Stimulated activated CD8-positive, alpha-beta memory T cell treated with anti-CD3 and anti-CD28 coated beads, Interleukin-7, amount 100 ng/mL, for 1 hour (primary cell): ENCODE measurements at places on chromosomes 11 and 22.

- DNase-seq = no peak
These were observed 37.4 kb upstream of the ASPHD2 start for GRCh38 chr22:26391623-26392022.

GRCh38 chr11:34358258-34358727, 483 bp upstream of the ABTB2 start:
- DNase-seq = no peak

GRCh38 chr11:67289651-67290479, 762 bp downstream of the ANKRD13D start:
- no peak for DNase-seq

DNA sequence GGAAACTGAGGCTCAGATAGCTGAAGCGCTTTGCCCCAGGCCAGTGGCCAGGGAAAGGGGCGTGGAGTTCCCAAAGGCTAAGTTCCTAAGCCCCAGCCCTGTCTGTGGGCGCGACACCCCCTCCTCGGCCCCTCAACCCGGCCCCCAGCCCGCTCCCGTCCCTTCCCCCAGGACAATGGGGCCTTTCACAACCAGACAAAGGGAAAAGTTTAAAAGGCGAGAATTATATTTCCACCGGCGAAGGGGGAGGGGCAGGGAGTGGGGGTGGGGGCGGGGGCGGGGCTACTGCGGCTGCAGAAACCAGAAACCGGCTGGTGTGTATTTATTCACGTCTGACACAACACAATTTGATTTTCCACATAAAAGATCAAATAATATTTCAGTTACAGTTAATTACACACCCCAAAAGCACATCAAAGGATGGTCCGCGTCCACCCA, 192.1 kb downstream of the MN1 start:
- DNase-seq = no peak

GRCh38 chr11:57318178-57318577, 6.6 kb downstream of the TNKS1BP1 start:
- DNase-seq = no peak

- no peak for DNase-seq
These were observed 471 bp upstream of the CEP126 start for GRCh38 chr11:101914341-101914737.

- no peak for DNase-seq
These were observed at the start of gene CCDC116 for GRCh38 chr22:21632237-21632895. Gene CCDC116 (plus strand): TSS chr22:21632760. CDS start chr22:21633182, 422 bp downstream.

GRCh38 chr11:9808943-9809342, 145.1 kb downstream of the SWAP70 start:
- DNase-seq = no peak

DNA sequence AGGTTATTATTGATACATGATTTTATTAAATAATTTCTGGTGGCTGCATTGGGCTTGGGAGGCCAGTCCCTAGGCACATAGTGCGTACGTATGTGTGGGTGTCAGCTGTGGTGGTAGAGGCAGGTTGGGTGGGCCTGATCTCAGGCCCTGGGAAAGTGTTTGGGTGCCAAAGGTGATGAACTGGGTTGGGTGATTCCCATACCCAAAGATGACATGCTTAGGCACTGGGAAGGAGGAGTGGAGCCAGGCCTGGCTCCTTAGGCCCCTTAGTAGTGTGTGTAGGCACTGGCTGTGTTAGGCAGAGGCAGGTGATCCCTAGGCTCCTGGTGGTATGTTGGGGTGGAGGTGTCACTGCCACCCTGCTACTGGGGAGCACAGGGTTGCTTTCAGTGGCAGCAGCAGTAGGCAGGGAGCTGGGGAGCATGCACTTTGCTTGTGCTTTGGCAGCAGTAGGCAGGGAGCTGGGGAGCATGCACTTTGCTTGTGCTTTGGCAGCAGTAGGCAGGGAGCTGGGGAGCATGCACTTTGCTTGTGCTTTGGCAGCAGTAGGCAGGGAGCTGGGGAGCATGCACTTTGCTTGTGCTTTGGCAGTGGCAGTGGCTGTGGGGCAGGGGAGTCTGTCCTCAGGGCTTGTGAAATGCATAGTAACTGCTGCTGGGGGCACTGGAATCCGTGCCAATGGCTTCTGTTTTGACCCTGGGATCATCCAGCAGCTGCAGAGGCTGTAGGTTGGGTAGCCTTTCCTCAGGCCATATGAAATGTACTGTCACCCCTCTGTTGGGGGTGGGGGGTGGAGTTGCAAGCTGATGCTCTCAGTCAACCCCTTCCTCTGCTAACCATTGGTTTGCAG, 84.4 kb downstream of the RRM1 start:
- DNase-seq = no peak

- peak; percentile 44 for DNase-seq
These were observed at the start of gene SLC29A2 for GRCh38 chr11:66371627-66372415. Gene SLC29A2 (minus strand): TSS chr11:66371760. CDS start chr11:66371591, 169 bp downstream.

DNA sequence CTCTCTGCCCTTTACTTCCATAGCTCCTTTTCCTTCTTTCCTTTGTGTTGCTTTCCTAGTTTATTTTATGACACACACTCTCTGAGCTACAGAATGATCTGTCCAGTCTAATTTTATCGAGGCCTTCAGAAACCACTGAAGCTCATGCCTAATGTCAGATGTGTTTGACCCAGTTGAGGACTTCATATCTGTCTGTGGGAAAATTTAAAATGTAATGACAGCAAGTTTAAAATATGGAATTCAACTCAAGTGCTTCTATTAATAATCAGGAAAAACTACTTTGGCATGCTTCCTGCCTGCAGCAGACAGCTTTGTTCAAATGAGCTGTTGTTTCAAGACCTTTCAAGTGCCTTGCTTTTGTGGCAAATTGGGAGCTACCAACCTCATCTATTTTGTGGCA, 261.8 kb upstream of the MTNR1B start:
- DNase-seq = no peak

- no peak for DNase-seq
These were observed 40.6 kb upstream of the CRYBB3 start for GRCh38 chr22:25159028-25159427.

DNA sequence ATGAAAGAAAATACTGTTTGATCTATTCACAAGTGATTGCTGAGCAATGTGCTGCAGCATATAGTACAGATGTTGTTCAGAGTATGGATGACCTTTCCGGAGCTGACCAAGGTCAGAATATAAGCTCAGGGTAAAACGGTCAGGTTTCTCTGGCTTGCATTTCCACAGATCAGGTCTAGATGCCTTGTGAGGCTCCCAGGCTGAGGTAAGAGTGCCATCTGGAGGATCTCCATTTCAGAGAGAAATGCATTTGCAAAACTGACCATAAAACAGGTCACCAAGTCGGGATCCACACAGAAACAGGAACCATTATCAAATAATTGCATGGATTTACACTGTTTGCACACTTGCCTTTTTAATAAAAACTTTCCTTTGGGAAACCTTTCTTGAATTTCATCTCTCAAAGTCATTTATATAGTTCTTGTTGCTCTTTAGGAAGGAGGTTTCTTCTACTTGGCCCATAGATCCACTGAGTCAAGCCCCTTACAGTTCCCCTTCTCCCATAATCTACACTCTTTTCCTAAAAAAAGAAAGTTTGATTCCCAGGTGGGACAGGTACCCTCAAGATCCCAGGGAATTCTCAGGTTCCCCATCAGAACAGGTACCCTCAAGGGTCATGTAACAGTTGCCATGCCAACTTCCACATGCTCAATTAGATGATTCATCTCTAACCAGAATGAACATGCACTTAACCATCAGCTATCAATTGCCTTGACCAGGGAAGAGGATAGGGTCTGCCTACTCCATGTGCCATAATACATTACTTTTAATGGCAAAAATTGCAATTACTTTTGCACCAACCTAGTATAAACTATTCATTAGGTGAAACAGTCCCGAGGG, 25.0 kb upstream of the TMPRSS5 start:
- no peak for DNase-seq

DNA sequence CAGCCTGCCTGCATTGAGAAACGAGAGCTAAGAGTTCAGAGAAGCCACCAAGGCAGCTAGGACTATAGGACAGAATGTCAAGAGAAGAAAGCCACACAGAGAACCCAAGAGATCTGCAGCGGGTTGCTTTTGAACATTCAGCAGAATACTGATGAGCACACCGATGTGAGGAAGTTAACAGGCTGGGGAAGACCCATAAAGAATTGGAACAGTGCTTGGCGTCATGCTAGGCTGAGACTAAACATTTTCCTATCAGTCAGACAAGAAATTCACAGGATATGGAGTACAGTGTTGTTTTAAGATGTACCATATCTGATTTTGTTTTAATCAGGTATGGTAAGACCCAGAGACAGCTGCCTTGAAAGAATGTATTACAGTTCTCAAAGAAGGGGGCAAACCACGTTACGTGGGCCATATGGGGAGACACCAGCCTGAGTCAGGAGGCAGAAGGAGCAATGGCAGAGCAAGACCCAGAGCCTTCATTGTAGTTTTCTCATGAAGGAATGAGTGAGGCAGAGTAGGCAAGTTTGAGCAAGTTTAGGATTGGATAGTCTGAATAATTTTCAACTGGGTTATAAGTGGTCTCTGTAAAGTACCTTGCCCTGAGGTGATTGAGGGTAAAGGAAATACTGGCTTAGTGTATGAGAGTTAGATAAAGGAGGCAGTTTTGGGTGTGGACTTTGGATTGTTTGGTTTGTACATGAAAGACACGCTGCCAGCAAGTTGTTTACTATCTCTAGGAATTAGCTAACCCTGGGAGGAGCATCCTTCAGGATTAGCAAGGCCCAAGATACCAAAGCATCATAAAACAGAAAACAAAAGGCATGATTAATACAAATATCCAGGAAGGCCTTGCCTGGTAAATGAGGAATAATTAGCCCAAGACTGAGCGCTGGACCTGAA, 14.3 kb downstream of the LRRC75B start:
- no peak for DNase-seq

DNA sequence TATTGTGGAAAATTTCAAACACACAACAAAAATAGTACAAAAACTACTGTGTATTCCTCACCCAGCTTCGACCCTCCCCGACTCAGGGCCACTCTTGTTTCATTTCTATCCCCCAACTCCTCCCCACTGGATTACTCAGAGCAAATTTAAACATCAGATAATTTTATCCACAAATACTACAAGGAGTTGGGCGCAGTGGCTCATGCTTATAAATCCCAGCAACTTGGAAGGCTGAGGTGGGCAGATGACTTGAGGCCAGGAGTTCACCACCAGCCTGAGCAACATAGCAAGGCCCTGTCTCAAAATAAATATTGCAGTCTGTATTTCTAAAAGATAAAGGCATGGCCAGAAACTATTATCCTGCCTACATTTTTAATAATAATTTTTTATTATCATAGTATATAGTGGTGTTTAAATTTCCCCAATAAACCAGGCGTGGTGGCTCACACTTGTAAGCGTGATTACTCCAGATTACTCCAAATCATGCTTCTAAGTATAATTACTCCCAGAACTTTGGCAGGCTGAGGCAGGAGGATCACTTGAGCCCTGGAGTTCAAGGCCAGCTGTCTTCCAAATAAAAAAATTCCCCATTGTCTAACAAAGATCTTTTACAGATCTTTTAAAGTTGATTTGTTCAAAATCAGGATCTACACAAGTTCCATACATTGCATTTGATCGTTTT, 39.8 kb downstream of the LRRC32 start:
- no peak for DNase-seq

- no peak for DNase-seq
These were observed 127.9 kb upstream of the OPCML start for GRCh38 chr11:133660202-133660568.

- no peak for DNase-seq
These were observed 270.4 kb downstream of the MIAT start for GRCh38 chr22:26927821-26928220.

DNA sequence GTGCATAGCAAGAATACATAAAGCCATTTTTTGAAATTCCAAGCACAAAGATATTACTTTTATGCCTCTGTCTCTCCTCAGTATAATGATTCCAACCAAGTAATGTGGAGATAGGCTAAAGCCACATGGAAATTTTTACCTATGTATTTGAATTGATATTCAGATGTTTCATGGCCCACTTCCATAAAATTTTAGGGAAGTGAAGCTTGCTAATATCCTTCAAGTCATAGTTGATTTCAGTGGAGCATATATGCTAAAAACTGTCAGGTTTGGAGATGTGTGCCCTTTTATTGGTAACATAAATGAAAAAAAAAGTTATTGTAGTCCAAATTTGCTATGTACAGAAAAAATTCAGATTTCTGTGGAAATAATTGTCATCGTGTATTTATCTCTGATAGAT, 12.3 kb downstream of the MS4A4E start:
- no peak for DNase-seq

DNA sequence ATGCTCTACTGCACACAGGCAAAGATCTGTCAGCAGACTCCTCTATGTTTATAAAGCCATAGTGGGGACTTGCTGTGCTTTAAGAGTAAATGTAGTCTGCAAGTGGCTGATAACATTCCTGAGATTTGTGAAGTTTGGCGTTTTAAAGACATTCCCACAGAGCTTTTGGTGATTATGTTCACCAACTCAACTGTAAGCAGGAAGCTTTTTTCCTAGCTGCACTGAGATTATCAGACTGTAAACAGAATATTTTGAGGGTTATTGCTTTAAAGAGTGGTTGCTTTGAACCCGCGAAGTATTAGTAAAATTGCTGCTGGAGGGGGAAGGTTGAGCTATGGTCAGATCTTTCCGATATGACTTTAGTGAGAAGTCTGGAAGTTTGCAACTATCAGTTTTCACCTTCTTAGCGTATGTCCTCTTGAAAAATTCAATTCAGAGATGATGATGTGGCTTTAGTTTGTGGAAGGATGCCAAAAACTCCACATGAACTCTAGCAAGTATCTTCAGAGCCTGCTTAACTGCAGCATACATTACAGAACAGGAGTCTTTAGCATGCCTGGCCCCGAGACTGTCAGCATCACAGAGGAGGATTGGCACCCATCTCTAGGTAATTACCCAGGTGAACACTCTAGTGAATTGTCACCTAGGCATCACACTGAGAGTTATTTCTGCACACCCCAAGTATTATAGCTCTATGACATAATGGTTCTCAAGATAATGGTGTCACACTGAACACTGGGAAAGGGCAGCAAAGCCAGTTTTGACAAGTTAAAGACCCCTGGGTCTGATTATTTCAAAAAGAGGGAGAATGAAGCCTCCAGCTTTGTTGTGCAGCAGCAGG, 89.9 kb downstream of the MTNR1B start:
- no peak for DNase-seq

GRCh38 chr22:35838855-35839576, 121.3 kb downstream of the APOL5 start:
- no peak for DNase-seq

GRCh38 chr22:42869888-42870480, 12.9 kb upstream of the ARFGAP3 start:
- no peak for DNase-seq

DNA sequence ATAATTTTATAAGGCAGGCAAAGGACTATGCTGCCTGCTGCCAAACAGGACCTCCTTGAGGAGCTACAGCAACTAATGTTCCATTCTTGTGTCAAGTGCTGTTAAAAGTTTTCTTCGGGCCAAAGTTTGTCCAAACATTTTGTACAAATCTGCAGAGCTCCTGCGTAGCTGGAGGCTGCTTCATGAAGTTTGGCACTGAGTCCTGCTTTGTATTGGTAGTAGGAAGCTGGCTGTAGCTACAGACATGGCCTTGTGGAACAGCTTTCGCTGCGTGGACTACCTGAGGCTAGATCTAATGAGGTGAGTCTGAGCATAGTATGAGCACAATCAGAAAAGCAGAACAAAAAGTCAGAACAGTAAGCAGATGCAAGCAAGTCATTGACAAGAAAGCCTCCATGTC, 528.1 kb downstream of the DLG2 start:
- no peak for DNase-seq
